Aorta (tissue), 5 donors: ENCODE measurements at places on chromosomes 1 and 21. TPM values are rescaled to one million over a fixed set of nuclear protein-coding genes. Genes with fewer than 3 reads are reported as not detected.

DNA sequence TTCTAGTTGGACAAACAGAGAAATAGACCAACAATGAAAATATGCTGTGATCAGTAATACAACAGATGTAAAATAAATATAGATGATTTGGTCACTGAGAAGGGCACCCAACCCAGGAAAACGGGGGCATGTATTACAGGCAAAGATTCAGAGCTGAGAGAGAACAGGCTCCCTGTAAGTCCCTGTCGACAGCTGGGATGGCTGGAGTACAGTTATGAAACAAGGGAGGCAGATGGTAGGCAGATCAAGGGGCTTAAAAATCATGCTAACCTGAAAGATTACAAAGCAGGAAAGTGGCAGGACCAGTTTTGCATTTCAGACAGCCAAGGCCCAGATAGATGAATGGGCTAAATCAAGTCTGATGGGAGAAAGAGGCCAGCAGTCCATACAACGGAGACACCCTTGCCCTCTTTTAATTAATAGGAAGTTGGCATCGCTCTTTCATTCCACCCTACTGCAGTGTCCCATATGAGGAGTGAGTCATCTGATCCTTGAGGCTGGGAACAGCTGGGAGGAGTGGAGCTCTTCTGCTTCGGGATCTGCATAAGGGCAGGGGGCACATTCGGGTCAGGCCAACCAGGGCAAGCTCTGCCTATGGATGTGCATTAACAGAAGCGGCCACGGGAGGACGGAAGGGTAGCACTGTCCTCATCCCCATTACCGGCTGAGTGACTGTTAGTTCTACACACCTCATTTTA, 171.1 kb downstream of the DAB1 start:
- no peak overlapping the region for H3K27ac ChIP-seq
- no peak overlapping the region for H3K4me3 ChIP-seq
- no peaks in the 10 kb centered on the region for H3K4me1 ChIP-seq
- H3K27me3 ChIP-seq, result no peaks in the 10 kb centered on the region
- no peaks in the 10 kb centered on the region for H3K36me3 ChIP-seq
- DNase-seq, result no peak

DNA sequence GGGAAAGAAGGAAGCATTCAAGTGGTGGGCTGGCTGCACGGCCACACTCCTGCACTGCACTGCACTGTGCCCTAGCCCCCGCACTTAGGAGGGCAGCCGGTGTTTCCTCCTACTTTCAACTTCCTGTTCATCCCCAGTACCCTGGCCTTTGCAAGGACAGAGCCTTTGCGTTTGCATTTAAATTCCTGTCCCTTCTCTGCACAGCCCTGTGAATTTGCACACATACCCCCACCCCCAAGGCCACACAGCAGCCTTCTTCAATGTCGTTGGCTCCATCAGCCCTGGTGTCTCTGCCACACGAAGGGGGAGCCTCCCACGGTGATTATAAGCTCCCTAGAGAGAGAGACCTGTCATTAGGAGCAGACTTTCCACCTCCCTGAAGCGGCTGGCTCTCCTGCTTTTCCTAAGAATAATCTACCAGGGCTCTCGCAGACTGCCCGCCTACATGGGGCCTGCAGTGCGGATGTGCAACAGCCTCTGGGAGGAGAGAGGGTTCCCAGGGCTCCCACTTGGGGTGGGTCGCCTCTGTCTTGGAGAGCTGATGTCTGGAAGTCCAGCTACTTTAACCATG, 13.2 kb upstream of the SLC45A3 start:
- H3K4me1 ChIP-seq, result no peaks in the 10 kb centered on the region
- H3K27ac ChIP-seq, result no peak overlapping the region
- DNase-seq, result no peak
- H3K4me3 ChIP-seq, result no peak overlapping the region

DNA sequence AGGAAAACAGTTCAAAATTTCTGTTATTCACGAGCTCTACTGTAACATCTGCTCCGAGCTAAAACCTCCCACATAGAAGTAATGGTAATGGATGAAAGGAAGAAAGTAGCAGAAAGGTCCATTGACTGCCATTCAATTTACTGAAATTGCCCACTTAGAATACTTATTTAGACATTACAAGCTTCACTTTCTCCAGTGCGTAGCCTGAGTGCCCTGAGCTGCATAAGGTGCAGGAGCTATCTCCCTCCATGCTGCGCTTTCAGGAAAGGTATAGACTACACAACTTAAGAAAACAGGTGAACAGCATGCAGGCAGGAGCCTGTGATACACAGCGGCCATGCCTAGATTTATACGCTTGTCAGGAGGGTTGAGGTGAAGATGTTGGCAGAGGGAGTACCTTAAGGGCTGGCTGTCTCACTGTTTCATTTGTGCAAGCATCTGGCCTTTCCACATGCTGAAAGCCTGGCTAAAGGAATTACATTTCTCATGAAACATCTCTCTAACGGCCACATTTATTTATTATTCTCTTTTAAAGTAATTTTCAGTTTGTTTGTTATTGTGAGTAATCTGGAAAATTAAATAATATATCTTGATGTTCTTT, 74.7 kb downstream of the RGS18 start:
- H3K36me3 ChIP-seq, result no peaks in the 10 kb centered on the region
- H3K27me3 ChIP-seq, result no peaks in the 10 kb centered on the region
- no peak overlapping the region for H3K4me3 ChIP-seq

OR2G3 gene
- not detected for total RNA-seq

SPRR4 gene
- not detected for total RNA-seq
